Hematopoietic multipotent progenitor cell treated with erythropoietin and hydrocortisone succinate and interleukin-3 and kit ligand, for 15 days (in vitro differentiated cells): ENCODE measurements at places on chromosomes 6 and 20.

DNA sequence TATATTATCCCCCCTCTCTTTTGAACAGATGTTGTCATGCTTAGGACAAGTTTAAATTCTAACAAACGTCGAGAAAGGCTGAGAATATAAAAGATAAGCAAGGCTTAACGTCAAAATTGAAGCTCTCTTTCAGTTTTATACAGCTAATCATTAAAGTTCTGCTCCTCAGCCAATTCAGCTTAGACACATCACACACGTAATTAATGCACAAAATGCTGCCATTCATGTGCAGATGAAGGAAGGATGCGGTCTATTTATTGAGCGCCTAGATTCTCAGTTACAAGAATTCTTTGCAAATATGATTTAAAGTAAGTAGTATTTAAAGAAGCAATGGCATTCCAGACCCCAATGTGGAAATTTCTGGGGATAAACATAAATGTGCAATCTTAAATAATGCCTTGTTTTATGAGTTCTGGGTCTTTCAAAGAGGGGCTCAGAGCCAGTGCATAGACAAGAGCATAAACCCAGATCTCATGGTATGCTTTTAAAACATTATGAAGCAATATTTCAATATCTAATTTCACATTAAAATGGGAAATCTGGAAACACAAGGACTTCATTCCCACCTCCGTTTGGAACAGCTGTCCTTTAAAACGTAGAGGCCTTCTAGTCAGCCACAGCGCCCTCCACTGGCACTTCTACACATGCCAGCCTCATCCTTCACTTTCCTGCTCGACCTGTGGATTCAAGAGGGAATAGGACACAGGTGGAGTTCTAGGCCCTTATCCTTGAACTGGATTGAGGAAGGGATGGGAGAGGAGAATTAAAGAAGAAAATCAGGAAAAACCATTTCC, 85.8 kb downstream of the LYRM4 start:
- no peak for DNase-seq

DNA sequence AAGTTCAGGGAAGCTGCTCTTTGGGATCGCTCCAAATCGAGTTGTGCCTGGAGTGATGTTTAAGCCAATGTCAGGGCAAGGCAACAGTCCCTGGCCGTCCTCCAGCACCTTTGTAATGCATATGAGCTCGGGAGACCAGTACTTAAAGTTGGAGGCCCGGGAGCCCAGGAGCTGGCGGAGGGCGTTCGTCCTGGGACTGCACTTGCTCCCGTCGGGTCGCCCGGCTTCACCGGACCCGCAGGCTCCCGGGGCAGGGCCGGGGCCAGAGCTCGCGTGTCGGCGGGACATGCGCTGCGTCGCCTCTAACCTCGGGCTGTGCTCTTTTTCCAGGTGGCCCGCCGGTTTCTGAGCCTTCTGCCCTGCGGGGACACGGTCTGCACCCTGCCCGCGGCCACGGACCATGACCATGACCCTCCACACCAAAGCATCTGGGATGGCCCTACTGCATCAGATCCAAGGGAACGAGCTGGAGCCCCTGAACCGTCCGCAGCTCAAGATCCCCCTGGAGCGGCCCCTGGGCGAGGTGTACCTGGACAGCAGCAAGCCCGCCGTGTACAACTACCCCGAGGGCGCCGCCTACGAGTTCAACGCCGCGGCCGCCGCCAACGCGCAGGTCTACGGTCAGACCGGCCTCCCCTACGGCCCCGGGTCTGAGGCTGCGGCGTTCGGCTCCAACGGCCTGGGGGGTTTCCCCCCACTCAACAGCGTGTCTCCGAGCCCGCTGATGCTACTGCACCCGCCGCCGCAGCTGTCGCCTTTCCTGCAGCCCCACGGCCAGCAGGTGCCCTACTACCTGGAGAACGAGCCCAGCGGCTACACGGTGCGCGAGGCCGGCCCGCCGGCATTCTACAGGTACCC, at the start of gene ESR1:
ESR1 (plus strand) TSS at position 170 of the 858 bp plus-strand sequence; CDS start at position 401, 231 bp downstream.
- no peak for DNase-seq

- DNase-seq, result no peak
These were observed 24.0 kb upstream of the CLIC5 start for GRCh38 chr6:46039646-46040045.

- DNase-seq, result no peak
These were observed 890.8 kb upstream of the MAP3K7 start for GRCh38 chr6:91477688-91478087.

DNA sequence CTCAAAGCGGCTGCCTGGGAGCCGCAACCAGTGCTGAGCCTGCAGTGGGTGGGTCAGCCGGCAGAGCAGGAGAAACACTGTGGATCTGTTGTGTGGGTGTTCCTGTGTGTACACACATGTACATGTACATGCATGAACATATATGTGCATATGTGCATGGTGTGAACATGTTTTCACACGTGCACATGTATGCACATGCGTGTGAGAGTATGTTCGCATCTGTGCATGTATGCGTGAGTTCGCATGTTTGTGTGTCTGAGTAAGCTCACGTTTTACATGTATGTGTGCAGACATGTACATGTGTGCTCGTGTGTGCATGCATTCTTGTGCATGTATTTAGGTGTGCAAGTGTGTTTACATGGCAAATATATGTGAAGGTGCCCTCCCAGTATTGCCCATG, 302.6 kb downstream of the CDH4 start:
- DNase-seq, result no peak

GRCh38 chr6:129251669-129252376, 368.9 kb downstream of the LAMA2 start:
- DNase-seq, result peak; percentile 10

DNA sequence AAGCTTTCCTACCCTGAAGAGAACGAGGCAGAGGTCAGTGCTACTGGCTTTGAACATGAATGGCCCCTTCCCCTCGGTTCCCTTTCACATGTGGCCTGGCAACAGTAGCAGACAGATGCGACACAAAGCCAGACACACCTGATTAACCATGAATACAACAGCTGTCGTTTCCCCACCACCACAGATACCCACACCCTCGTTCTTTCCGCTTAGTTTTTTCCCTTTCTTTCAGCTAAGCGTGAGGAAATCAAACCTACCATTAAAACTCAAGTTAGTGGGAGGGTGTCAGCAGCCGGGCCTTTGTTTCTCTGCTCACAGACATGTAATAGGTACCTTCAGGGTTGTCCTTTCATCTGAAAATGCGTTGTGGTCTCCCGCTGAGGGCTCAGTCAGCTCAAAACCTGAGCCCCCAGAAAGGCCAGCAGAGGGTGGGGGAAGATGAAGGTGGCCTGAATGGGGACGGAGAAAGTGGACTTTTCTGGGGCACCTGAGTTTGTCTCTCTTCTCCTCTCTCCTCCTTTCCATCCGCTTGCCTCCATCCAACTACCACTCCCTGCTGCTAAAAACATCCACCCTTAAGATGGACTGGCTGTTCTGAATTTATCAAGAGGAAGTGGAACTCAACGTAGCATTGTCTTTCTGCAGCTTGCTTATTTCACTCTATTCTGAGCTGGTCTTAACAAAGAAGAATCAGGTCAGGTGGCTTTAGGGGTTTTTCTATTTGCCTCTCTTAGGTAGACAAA, 516.6 kb upstream of the JARID2 start:
- no peak for DNase-seq

GRCh38 chr6:131673184-131673583, 28.0 kb downstream of the OR2A4 start:
- DNase-seq, result no peak

DNA sequence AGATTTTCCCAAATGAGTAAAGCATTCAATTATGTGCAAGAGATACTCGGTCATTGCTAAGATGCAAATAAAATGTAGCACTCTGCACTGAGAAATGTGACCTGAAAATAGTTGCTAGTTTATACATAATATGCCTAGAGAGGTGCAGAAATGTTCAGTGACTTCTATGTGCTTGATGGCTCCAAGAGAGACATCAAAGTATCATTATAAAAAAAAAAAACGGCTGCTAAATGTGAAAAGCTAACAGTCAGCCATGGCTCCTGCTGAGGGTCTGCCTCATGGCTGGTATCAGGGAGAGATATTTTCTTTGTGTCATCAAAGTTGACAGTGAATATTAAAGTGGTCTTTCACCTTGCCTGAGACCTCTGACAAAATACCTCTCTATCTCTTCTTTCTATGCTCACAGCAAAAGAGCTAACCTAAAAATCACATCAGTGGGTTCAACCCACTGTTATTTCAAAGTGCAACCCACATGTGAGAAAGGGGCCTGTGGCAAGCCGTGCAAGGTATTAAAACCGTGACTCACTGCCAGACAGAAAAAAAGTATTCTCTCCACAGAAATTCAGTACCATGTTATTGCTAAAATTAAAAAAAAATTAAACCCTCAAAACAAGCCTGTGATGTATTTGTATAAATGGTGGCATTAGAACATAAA, 259.0 kb downstream of the HIVEP2 start:
- DNase-seq, result no peak

GRCh38 chr6:15614277-15614676, 48.6 kb downstream of the DTNBP1 start:
- DNase-seq, result no peak

- DNase-seq, result no peak
These were observed 100.2 kb upstream of the SLC35B3 start for GRCh38 chr6:8535519-8535918.

- DNase-seq, result no peak
These were observed 151.2 kb downstream of the GRM4 start for GRCh38 chr6:33994472-33995308.

GRCh38 chr6:8006208-8006607, 58.0 kb downstream of the BLOC1S5 start:
- DNase-seq, result peak; percentile 56

DNA sequence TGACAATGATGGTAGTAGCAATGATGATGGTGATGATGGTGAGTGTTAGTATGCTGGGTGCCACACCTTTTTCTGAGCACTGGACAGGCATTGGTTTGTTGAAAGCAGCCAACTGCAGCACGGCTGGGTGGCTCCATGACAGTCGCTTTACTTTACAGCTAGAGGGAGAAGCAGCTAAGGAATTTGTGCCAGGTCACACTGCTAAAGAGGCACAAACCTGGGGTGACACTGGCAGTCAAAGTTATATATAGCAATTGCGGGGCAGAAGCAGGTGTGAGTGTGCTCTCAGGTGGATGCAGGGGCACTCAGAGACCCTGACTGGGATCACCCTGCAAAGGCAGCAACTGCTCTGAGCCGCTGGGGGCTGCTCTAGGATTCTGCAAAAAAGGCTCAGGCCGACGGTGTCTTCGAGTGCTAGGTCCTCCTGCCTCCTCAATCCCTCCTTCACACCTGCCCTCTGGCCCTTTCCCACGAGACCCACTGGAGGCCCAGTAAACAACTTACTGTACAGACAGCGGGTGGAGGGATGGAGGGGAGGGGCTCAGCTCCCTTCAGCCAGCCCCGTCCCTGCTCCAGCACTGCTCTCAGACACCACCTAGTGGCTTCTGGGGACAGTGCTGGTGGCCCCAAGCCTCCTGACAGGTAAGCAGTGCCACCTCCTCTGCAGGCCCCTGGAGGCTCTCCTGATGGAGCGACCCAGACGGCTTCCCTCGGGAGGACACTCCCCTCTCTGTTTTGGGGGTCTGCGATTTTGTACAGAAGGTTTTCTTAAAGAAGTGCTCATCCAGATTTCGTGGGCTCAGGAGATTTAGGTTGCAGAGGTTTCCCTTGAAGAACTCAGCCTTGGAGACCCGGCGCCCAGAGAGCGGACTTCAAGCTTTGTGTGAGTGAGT, 4.4 kb upstream of the RPS21 start:
- peak; percentile 70 for DNase-seq

DNA sequence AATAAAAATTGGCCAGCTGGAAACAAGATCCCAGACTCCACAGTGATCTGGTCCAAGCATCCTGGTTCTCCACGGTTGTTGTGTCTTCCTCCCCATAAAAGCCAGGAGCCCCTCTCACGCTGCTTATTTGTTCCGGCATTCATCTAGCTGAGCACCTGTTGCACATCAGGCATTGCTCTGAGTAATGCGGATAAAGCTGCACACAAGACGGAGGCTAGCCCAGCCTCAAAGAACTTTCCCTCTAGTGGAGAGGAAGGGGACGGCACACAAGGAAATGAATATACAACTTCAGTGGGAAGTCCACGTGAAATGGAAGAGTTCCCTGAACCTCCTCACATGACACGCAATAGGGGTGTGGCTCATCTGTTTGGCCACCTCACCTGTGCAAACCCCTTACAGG, 30.3 kb upstream of the NXT1 start:
- peak; percentile 10 for DNase-seq

GRCh38 chr20:62651285-62652021, 9.2 kb downstream of the SLCO4A1 start:
- peak; percentile 45 for DNase-seq

DNA sequence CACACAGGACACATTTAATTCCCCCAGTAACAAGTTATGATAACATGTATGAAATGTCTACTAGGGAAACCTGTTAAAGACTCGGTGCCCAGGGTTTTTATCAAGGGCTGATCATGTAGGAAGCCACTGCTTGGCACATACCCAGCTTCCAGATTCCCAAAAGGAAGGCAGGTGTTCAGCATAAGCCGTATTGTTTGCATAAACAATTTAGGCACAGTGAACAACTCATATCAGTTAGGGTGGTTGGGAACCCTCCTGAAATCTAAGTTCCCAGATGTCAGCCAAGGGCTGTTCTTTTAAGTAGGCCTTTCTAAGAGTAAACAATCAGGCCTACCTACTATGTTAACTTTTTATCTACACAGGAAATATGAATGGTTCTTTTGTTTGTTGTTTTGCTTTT, 74.1 kb downstream of the ASXL1 start:
- no peak for DNase-seq

GRCh38 chr20:45545754-45546453, 1.3 kb downstream of the EPPIN start:
- DNase-seq, result no peak

- no peak for DNase-seq
These were observed 76.6 kb upstream of the PROKR2 start for GRCh38 chr20:5393218-5393870.

DNA sequence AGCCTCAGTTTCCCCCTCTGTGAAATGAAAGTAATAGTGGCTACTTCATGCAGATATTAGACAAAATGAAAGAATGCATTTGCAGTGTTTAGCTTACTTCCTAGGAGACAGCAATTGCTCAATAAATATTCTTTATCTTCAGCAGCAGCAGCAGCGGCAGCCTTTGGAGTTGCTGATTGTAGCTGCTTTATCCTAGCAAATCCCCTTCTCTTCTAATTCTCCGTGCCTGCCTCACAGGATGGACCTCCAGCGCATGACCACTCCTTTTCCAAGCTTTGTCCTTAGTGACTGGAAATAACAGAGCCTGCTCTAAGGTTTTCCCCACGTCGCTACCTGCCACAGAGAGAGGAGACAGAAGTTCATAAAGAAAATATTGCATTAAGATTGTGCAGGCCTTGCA, 279.8 kb downstream of the TSHZ2 start:
- no peak for DNase-seq

- no peak for DNase-seq
These were observed 7.1 kb upstream of the MYLK2 start for GRCh38 chr20:31811796-31812728.

GRCh38 chr6:170175644-170176135, 115.2 kb downstream of the DLL1 start:
- DNase-seq, result no peak

GRCh38 chr20:44924541-44924940, 14.7 kb downstream of the PABPC1L start:
- no peak for DNase-seq

GRCh38 chr6:165511807-165512206, 151.2 kb downstream of the PDE10A start:
- DNase-seq, result no peak
